ENCODE measurements at places on chromosomes 4 and X. TPM values are rescaled to one million over a fixed set of nuclear protein-coding genes. Genes with fewer than 3 reads are reported as not detected.

- H3K36me3 ChIP-seq = no peaks in the 10 kb centered on the region
- no peak overlapping the region for H3K4me3 ChIP-seq
- H3K27me3 ChIP-seq = no peaks in the 10 kb centered on the region
- DNase-seq = peak; percentile 62
- H3K27ac ChIP-seq = peak overlapping the region; percentile 80
Observed at GRCh38 chr4:10104211-10104990, 12.2 kb downstream of the WDR1 start.

- H3K27me3 ChIP-seq = no peaks in the 10 kb centered on the region
- H3K4me1 ChIP-seq = no peaks in the 10 kb centered on the region
- H3K36me3 ChIP-seq = no peaks in the 10 kb centered on the region
Observed at GRCh38 chr4:71206763-71207162, 132.1 kb upstream of the SLC4A4 start.

DNA sequence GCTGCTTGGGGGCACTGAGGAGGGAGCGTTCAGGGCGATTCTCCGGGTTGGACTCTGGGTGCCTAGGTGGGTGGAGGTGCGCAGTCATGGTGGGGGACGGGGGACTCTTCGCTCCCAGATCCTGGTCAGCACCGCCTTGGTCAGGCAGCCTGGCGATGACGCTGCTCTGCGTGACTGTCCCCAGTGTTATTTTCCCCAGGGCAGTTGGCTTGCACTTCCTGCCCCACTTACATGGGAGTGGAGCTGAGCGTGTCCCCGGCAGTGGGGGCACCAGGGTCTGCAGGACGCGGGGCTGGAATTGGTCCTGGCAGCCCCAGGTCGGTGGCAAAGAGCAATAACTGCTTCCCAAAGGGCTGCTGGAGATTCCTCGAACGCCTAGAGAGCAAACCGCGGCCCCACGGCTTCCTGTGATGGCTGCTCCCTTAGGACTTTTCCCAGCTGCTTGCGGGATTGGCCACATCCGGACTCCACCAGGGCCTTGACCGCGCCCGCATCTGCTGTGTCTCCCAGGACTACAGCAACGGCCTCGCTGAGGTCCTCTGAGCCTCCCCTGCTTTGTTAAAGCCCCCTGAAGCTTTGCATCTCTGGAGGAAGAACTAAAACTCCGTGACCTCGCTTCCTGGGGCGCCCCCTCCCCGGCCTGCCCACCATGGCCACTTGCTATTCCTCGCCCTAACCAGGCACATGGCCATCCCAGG, 35.3 kb upstream of the GPR78 start:
- no peaks in the 10 kb centered on the region for H3K27me3 ChIP-seq
- DNase-seq = no peak
- H3K4me1 ChIP-seq = no peaks in the 10 kb centered on the region

GRCh38 chr4:60019946-60020345, 1180.2 kb upstream of the ADGRL3 start:
- no peak overlapping the region for H3K27ac ChIP-seq
- H3K4me3 ChIP-seq = no peak overlapping the region
- H3K27me3 ChIP-seq = no peaks in the 10 kb centered on the region
- no peaks in the 10 kb centered on the region for H3K4me1 ChIP-seq
- no peaks in the 10 kb centered on the region for H3K36me3 ChIP-seq

DNA sequence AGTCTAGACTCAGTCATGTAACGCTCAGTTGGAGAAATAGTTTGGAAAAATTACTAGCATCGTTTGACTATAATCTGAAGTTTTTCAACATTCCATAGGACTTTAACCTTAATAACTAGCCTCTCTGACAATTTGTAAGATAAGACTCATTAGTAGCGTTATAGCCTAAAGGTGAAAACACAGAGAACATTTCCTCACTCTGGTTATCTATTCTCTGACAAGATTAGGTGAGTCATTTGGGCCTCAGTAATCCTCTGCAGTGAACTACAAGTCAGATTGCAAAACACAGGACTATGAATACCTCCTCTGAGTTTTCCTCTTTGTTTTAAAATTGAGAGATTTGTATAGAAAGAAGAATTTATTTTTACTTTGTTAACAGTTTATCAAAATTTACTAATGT, 31.8 kb upstream of the PDLIM5 start:
- DNase-seq = no peak
- no peaks in the 10 kb centered on the region for H3K36me3 ChIP-seq
- peaks cover 9% of the 10 kb centered on the region for H3K4me1 ChIP-seq
- H3K27ac ChIP-seq = no peak overlapping the region
- no peak overlapping the region for H3K4me3 ChIP-seq
- H3K27me3 ChIP-seq = no peaks in the 10 kb centered on the region

DNA sequence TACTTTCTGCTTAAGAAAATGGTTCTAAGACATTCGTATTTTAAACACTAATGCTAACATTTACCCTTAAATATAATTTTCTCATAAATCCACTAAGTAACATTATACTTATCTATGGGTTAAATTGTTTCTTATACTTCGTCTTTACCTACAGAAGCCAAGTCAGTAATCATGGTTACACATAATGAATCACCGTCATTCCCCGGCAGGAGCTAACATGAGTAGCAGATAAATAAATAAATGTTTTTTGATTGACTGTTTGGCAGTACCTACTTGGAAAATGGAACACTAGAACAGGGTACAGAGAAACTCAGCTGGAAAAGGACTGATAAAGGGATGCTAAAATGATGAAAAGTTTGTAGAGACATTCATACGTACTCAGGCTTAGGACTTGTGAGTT, 430.4 kb downstream of the ACTRT1 start:
- no peaks in the 10 kb centered on the region for H3K36me3 ChIP-seq
- H3K4me3 ChIP-seq = no peak overlapping the region
- no peaks in the 10 kb centered on the region for H3K27me3 ChIP-seq
- H3K27ac ChIP-seq = no peak overlapping the region
- no peaks in the 10 kb centered on the region for H3K4me1 ChIP-seq
- DNase-seq = no peak

DNA sequence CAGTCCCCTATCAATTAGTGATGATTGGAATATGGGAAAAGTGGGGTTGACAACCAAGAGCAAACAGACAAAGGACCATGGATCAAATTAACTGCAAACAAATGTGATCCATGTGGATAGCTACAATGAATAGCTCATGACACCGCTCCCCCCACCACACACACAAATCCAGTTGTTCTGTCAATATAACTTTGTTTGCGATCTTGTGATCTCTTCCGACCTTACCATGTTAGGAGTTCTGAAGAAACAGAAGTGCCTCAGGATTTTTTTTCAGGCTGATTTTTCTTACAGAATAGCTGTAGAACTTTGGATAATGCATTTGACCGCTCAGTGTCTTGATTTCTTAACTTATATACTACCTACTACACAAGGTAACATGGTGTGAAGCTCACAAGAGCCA, 116.6 kb downstream of the SH2D1A start:
- H3K27ac ChIP-seq = no peak overlapping the region
- H3K36me3 ChIP-seq = no peaks in the 10 kb centered on the region
- no peaks in the 10 kb centered on the region for H3K4me1 ChIP-seq
- no peak overlapping the region for H3K4me3 ChIP-seq
- H3K27me3 ChIP-seq = no peaks in the 10 kb centered on the region

- no peak for DNase-seq
- H3K27ac ChIP-seq = no peak overlapping the region
- H3K4me3 ChIP-seq = no peak overlapping the region
Observed at GRCh38 chr4:163003979-163004378, 162.7 kb downstream of the NAF1 start.

DNA sequence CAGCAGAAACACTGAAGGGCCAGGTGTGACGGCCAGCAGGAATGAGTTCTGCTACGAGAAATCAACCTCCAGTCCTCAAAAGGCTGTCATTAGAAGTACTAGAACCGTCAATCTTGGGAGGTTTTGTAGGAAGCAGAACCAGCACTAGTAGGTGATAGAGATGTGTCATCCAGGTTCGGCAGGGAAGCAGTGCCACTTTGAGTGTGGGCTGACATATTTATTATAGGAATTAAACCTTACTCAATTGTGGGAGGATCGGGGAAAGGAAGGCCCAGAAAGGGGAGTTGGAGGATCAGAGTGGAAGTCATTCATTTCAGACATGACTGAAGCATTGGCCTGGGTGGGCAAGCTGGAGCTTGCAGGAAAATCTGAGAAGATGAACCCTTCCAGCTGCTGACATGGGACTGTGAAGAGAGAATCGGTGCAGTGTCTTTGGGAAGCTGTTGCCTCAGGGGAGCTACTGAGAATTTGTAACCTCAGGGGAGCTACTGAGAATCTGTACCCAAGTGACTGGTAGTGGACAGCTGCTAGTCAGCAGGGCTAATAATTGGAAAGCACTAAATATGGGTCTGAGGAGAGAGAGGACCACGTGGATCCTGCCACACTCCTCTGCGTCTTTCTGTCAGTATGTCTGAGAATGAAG, 177.4 kb downstream of the SPRY1 start:
- no peak overlapping the region for H3K27ac ChIP-seq
- no peaks in the 10 kb centered on the region for H3K36me3 ChIP-seq
- H3K4me3 ChIP-seq = no peak overlapping the region
- H3K27me3 ChIP-seq = no peaks in the 10 kb centered on the region
- DNase-seq = no peak

GRCh38 chr4:181581983-181582382, 661.2 kb upstream of the TENM3 start:
- H3K4me1 ChIP-seq = no peaks in the 10 kb centered on the region
- no peak overlapping the region for H3K4me3 ChIP-seq
- H3K27ac ChIP-seq = no peak overlapping the region
- no peak for DNase-seq
- H3K36me3 ChIP-seq = no peaks in the 10 kb centered on the region
- no peaks in the 10 kb centered on the region for H3K27me3 ChIP-seq

GRCh38 chrX:20361081-20361889, 94.6 kb upstream of the RPS6KA3 start:
- no peak overlapping the region for H3K27ac ChIP-seq
- H3K27me3 ChIP-seq = no peaks in the 10 kb centered on the region
- DNase-seq = peak; percentile 17
- peaks cover 19% of the 10 kb centered on the region for H3K4me1 ChIP-seq

- H3K4me3 ChIP-seq = no peak overlapping the region
- H3K27ac ChIP-seq = no peak overlapping the region
Observed at GRCh38 chr4:75030649-75031235, 97.8 kb downstream of the PARM1 start.

DNA sequence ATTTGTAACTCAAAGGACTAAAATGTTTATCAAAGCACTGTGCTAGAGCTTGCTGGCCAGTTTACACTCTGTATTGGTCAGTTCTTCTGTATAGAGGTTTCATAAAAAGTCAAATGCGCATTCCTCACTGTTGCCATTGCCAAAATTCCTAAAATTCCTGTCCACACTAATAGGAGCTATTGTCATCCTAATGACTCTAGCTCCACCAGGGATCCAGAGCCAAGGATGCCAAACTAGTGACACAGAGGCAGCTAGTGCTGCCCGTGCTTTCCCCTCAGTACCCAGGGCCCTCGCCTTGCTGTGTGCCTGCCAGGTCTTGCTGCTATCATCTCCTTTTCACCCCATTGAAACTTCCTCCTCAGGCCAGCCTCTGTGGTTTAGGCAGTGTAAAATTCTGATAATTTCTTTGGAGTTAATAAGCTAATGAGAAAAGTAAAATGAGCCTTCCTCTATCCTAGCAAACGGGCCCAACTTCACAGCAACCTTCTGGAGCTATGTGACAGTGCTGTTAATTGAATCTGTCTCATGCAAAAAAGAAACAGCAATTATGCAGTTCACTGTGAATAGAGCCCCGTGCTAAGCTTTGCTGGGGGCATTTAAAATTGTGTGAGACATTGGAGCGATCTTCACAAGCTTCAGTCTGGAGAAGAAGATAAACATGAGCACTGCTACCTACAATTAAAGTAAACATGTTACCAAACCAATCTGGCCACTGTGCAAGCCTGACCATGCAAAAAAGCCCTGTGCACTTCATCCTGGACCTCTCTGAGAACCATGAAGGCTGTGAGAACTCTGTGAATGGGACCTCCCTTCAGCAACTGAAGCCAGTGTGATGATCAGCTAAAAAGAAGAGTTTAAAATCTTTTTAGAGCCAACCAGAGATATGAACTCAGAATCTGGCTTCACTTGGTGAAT, 43.1 kb upstream of the FGF2 start:
- peak; percentile 77 for DNase-seq
- H3K4me3 ChIP-seq = no peak overlapping the region
- H3K4me1 ChIP-seq = peaks cover 16% of the 10 kb centered on the region
- H3K36me3 ChIP-seq = no peaks in the 10 kb centered on the region

DNA sequence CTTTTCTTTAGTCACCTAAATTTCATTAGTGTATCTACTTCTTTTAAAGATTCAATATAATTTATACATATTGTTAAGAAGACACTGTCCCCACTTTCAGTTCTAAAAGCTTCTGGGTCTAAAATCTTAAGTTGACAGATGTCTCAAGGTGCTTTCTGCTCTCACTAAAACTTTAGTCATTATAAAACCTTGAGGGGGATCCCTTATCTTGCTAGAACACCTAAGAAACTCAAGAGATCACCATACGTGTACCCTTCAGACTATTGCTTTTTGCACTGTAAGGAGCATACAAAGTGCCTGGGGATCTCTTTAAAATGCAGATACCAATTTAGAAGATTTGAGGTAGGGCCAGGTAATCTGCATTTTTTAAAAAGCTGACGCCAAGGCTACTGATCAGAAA, 30.1 kb downstream of the CYBB start:
- no peak overlapping the region for H3K4me3 ChIP-seq
- no peak for DNase-seq
- no peaks in the 10 kb centered on the region for H3K27me3 ChIP-seq
- H3K4me1 ChIP-seq = no peaks in the 10 kb centered on the region

DNA sequence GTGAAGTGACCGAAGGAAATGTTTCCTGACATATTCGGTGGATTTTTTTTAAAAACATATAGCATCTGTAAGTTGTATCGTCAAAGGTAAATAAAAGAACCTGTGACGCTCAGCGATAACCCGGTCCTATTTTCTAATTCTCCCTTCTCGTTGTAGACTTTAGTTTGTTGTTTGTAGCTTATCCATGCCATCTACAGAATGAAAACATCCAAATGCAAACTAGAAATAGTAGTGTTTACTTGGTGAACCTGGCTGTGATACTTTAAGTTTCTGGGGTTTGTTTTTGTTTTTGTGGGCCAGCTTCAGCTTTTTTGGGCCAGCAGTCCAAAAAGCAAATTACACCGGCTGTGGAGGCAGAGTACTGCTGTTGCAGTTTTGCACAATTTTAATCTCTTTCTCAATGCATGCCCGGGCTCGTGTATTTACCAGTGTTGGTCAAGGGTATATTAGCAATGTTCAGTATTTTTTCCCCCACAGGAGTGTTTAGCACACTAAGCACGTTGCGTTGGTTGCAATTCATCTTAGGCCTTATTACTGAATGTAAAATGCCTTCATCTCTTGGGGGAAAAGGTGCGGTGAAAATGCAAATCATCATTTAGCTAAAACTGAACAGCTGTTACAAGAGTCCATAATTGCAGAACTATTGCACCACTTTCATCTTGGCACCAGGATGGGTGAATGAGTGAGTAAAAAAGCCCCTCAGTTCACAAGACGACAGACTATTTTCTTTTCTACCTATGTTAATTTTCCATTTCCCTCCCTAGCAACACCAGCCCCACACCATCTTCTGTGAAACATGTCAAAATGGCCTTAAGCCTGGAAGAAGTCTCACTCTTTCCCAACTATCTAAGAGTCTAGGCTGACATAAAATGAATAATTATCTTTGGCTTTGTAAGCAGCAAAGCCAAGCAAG, 1.7 kb upstream of the CNOT6L start:
- no peak overlapping the region for H3K27ac ChIP-seq
- H3K4me3 ChIP-seq = peak overlapping the region; percentile 87

The BANK1 gene
- 0.19 TPM for total RNA-seq

The PAGE2 gene
- not detected for total RNA-seq

The AREG gene
- not detected for total RNA-seq

The ZNF141 gene
- total RNA-seq = 43.2 TPM

The STAP1 gene
- total RNA-seq = not detected

The GNRHR gene
- not detected for total RNA-seq

The GUCY1A1 gene
- total RNA-seq = 2.5 TPM

The TENM3 gene
- 78.7 TPM for total RNA-seq

The MAGEB10 gene
- not detected for total RNA-seq

The PAGE4 gene
- total RNA-seq = not detected

The TENT5D gene
- total RNA-seq = 0.12 TPM
